Stimulated activated CD8-positive, alpha-beta memory T cell treated with anti-CD3 and anti-CD28 coated beads, Interleukin-12 subunit alpha, Interleukin-12 subunit beta, amount 100 ng/mL, for 1 hour (primary cell): ENCODE measurements at places on chromosomes 2 and 18.
A peak's percentile ranks its signal among the peaks of the same experiment; 100 is the strongest.

- no peak for DNase-seq
Observed at GRCh38 chr18:37658894-37659293, 93.3 kb upstream of the CELF4 start.

GRCh38 chr2:40448476-40449079, 3.3 kb downstream of the SLC8A1 start:
- no peak for DNase-seq

DNA sequence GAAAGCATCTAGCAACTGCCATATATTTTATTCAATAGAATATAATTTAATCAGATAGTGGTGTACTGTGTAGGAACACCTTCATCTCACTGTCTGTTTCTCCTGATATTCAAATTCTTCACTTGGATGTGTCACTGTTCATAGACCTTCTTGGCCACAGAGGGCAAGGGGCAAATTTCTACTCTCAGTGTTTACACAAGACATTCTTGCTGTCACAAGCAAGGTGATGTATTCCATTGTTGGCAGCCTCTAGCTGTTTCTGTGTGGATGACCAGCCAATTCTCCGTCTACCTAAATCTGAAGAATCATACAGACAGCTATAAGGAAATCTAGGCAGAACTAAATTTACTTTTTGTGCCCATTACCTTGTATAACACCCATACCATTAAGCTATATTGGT, 948.3 kb downstream of the CNTNAP5 start:
- no peak for DNase-seq

DNA sequence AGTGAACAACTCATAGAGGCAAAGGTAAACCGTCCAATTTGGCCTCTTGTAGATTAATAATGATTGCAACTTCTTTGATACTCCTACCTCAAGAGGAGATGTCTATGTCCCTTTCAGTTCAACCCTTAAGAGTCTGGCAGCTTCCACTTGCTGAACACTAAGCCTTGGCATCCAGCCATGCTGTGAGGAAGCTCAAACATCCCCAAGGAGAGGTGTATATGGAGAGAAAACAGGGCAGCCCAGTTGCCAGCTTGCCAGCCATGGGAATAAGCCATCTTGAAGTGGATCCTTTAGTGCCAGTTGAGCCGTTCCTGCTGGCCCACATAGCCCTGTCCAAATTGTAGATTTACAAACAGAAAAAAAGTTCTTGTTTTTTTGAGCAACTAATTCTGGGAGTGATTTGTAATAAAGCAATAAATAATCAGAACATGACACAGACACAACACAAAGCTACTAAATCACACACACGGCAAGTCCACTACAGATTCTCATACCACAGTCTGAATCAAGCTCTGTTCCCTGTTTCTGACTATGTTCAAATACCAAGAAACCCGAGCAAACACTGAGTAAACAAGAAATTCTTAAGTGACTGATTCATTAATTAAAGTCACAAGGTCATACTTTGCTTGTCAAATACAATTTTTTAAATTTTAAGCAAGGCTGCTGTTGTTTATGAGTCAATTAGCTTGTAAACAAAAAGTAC, 96.1 kb downstream of the PID1 start:
- no peak for DNase-seq

DNA sequence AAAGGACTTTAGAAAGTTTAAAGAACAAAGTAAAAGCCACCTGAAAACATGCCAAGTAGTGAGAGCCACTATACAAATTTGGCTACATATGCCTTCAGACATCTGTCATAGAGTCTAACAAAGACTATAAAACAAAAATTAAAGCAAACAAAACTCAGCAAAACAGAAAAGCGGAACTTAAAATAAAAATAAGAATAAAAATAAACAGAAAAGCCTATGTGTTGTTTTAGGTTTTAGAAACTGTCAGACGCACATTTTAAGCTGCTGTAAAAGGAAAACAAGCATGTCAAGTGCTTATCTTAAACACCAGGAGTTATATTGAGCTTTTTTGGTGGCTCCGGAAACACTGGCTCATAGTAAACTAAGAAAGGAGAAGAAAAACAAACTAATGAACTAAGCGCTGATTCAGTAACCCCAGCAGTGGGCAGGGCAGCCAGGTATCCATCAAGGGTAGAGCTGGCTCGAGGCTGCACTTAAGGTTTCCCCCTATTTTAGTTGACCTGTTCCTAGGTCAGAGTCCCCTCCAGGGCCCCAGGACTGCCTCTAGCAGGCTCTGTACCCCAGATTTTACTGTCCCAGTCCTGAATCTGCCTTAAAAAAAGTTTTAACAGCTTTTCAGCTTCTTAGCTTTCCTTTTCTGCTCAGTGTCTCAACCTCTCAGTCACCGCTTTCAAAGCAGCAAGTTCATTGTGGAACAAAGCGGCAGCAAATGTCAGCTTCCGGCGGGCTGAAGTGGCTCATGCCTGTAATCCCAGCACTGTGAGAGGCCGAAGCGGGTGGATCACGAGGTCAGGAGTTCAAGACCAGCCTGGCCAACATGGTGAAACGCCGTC, 15.4 kb upstream of the RMC1 start:
- DNase-seq = peak; percentile 25

DNA sequence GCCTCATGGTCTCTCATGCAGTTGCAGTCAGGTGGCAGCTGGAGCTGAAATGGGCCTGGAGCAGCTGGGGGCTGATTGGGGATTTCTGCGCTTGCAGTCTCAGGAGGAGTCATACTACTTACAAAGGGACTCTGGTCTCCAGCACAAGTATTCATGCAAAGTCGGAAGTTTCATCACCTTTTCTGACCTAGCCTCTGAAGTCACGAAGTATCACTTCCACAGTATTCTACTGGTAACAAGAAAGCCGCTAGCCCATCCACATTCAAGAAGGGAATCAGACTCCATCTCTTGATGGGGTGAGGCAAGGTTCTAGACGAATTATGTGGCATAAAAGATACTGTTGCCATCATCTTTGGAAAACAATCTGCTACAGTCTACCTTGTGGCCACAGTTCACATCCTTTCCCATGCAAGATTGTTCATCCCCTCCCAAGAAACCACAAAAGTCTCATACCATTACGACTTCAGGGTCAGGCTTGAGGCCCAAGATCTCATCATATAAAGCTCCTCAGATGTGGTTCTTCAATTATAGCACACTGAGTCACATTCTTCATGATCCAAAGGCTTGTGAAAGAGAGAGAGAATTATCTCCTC, 95.3 kb downstream of the SMC6 start:
- no peak for DNase-seq

- no peak for DNase-seq
Observed at GRCh38 chr2:118388771-118389170, 300.5 kb downstream of the INSIG2 start.

- no peak for DNase-seq
Observed at GRCh38 chr2:27920148-27920885, 29.8 kb downstream of the BABAM2 start.

- no peak for DNase-seq
Observed at GRCh38 chr2:9690716-9691498, 60.1 kb upstream of the YWHAQ start.

GRCh38 chr2:64780041-64780440, 126.3 kb upstream of the SERTAD2 start:
- DNase-seq = no peak

DNA sequence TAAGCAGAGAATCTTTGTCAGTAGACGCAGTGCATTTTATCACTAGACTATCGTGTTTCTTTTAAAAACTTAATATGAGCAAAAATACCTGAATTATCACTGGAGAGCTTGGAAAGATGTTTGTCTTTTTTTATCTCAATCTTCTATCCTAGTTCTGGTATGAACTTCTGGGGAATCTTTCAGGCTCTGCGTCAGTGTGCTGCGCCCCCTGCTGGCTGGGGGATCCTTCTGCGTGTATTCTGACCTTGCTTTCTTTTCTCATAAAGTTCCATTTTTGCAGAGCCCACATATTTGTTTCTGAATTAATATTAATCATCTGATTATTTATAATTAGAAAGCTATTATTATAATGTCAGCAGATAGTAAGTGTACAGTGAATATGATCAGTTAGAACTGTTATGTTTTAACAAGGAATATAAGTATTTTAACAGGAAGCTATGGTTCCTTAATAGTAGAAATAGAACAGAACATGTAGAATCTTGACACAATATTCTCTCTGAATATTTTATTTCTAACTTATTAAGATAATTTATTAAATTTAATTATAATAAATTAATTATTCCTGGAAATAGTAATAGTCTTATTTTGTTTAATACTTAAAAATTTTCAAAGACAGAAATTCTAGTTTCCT, 945.0 kb upstream of the CRIM1 start:
- DNase-seq = no peak

DNA sequence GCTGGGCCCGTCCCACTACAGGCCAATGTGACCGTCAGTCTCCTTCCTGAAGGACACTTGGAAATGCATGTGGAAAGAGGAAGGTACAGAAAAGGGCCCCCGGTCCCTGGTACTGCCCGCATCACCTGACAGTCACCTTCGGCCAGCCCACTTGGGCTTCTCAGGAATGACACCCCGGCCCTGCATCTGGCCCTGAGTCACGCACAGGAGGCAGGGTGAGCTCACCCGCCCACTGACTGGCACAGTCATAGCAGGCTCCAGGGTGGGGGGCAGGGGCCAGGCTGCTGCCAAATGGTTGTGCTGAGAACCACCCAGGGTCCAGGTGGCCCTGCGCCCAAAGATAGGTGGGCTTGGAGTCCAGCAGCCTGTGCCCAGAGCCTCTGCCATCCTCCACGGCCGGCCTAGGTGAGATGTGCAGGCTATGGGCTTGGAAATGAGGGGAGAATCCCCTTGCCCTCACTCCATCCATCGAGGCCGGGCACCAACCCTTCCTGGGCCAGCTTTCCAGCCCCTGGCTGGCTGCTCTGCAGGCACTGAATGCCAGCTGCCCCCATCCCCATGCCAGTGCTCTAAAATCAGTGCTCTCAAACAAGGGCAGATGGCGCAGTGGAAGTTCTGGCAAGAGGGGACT, 14.1 kb downstream of the EMX1 start:
- no peak for DNase-seq

- no peak for DNase-seq
Observed at GRCh38 chr2:141035846-141036420, 1094.9 kb downstream of the LRP1B start.

DNA sequence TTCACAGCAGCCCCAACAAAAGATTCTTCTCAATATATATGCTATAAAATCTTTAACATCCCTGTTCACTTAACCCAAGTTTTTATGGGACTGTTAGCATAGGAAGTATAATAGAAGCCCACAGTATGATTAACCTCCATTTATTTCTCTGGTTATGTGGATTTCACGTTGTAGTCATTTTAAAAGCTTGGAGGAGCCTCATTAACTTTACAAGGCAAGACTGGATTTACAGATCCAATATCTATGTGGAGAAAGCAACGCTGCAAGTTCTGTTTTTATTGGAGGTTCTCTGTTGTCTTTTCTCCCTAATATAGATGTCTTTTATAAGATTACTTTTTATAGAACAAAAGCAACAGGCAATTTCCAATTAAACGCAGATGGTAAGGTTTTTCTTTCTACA, 114.9 kb upstream of the SYT4 start:
- DNase-seq = no peak

DNA sequence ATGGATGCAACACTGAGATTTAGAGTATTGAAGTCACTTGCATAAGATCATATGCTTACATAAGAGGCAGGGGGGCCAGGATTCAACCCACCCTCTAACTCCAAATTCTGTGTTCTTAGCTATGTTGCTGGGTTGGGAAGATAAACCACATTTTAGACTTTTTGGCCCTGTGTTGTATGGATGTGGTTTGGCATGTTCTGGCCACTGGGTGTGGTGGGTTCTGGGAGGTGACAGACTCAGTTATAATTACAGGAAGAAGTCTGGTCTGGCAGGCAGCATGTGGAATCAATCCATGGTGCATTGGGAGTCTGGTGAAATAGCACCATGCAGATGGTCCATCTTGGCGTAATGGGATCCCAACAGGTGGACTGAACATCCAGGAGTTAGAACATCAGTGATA, 138.9 kb downstream of the LTBP1 start:
- no peak for DNase-seq

DNA sequence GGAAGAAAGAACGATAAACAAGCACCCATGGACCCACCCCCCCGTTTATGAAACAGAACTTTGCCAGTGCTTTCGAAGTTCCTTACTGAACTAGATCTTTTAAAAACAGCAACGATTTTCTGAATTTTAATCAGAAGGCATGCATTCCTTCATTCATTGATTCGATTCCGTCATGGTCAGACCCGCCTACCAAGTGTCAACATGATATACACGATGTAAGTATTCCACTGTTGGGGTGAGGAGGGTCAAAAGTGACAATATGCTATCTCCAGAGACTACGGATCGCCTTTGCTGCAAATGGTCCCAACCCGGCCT, 316 bp upstream of the FMNL2 start:
- no peak for DNase-seq

GRCh38 chr2:205722283-205722918, 40.1 kb downstream of the NRP2 start:
- no peak for DNase-seq

DNA sequence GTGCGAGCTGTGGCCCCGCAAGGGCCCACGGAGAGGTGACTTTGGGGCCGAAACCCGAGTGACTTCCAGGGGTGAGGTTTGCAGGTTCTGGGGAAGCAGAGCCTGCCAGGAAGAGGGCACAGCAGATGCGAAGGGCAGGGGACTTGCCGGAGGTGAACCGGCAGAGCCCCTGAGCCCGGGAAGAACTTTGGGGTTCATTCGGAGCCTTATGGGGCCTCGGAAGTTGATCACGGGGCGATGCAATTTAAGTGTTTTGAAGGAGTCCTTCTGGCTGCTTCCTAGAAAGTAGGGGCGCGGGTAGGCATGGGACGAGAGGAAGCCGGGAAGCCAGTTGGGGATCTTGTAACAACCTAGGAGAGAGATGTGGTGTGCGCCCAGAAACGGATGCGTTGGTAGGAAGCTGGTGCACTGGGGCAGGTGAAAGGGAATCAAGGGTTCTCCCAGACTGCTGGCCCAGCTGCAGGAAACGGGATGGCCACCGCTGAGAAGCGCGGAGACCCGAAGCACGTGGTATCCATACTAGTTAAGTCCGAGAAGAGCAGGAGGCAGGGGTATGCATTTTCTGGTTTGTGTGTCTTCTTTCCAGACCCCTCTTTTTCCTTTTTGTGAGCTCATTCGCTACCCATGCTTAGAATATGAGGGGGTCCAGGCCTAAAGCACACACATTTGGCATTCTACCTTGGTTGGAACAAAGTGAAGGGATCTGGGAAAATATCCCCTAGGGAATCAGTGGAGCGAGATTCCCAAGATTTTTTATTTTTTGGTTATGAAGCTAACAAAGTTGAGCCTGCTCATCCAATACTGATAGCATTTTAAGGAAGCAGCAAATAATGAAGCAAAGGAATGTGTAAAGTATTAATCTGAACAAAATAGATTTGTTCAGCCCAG, 758 bp downstream of the SCLY start:
- no peak for DNase-seq

GRCh38 chr2:42601076-42601475, 32.6 kb downstream of the MTA3 start:
- DNase-seq = no peak
